NCI-H2227 treated with DMSO at 0.1 percent for 48 hours (cell line): ENCODE measurements at places on chromosomes 16 and 17.
A peak's percentile ranks its signal among the peaks of the same experiment; 100 is the strongest.

- DNase-seq: no peak
These were observed at the start of gene TLCD1 for GRCh38 chr17:28726226-28726626. TSS of gene TLCD1 (minus strand) at chr17:28726233. CDS start at chr17:28726097, 136 bp downstream.

DNA sequence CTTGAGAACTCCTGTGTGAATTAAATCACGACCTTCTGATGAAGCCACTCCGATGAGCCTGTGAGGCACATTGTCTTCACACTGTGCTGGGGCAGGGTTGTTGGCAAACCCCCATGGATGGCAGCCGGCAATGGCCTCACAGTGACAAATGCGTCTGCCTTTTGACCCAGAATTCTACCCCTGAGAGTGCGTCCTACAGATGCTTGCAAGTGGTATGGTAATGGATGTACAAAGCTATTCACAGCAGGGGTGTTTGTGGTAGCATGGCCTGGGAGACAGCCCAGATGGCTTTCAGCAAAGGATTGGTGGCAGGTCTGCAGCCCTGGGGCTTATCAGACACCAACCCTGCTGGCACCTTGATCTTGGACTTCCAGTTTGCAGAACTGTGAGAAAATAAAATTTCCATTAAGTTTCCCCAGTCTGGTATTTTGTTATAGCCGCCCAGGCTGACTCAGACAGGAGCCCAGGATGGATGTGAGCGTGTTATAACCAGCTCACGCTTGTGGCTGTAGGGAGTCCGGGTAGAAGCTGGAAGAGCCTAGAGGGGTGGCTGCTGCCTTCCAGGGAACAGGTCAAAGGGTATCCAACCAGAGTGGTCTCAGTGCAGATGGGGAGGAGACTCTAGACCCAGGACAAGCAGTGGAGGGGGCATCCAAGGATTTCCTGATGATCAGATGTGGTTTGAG is 10.1 kb downstream of the AFMID start:
- DNase-seq: peak; percentile 41

DNA sequence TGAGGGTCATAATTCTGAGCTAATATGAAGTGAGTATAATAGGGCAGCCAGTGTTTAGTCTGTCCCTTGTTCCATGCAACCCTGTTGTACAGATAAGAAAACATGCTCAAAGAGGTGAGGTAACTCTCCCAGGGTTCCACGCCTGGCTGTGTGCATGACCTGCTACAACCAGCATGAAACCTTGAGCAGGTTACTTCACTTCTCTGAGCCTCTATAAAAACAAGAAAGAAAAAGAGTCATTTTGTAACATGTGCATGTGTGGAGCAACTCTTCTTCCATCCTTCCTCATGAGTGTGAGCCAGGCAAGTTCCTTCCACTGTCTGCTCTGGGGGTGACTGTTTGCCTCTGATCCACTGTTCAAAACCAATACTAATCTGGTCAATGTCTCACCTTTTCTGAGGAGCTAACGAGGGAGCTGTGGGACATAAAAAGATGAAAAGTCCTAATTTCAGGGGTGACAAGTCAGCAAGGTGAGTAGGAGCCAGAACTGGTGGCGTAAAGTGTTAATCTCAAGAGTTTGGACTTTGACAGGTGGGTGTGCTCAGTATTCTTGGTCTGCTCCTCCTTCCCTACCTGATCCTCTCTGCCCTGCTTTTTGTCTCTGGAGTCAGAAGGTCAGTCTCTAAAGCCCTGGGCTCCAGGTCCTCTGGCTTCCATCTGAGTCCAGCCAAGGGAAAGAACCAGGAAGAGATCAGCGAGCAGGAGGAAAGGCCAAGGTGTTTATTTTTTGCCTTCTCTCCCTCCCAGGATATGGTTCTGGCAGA is 21.5 kb downstream of the GFOD2 start:
- no peak for DNase-seq

- no peak for DNase-seq
These were observed 668.1 kb downstream of the MAF start for GRCh38 chr16:78932355-78932943.

DNA sequence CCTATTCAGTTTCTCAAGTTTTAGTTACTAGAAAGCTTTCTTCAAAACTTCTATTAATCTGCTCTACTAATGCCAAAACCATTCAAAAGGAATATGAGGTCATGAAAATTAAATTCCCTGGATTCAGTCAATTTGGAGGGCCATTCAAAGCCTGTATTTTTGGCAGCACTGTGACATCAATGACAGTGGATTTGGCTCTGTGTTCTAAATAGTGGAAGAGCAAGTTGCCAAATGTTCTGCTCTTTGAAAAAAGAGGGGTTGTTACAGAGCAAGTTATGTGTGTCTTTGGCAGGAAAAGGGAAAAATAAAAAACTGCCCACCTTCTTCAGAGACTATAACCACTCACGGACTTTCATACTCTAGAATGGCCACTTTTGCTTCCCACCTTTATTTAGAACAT is 3.2 kb upstream of the C16orf46 start:
- DNase-seq: no peak
